ENCODE measurements at places on chromosomes 5 and 9.

DNA sequence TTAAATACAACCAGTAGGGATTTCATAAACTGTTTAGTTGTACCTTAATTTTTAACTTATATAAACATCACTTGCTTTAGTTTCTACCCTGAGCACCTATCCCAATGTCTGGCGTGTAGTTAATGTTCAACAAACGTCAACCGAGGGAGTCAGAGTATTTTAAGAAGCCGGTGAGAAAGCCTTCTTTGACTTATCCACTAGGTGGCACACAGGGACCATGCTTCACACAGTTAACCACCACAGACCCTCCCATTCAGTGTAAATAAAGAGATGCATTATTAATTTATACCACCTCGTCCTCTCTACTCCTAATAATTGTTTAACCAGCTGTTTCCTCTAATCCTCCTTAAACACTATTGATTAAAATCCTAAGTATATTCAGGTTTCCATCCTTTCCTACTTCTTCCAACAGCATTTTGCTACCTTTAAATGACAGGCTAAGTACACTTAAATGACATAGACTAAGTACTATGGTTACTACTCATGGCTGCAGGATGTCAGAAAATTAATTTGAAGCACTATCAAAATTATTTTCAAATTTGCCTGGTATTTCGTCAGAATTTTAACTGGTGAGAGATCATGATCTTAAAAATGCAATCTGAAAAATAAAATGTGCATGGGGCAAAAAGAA is 2.3 kb downstream of the HAPLN1 start:
- DNase-seq = no peak

- no peak for DNase-seq
Measured at GRCh38 chr9:129731477-129732085, 21.3 kb downstream of the PTGES start.

DNA sequence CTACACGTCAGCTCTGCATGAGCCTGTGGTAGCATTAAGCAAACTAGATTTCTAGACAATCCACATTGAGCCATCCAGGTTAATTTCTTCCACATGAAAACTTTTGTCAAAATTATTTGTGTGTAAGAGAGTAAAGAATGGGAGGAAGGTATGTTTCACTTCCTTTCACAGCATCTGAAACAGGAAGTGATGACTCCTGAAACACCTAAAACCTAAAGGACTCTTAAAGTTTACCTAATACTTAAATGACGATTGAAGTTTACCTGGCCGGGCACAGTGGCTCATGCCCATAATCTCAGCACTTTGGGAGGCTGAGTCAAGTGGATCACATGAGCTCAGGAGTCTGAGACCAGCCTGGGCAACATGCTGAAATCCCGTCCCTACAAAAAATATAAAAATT is 223.8 kb downstream of the CEMIP2 start:
- no peak for DNase-seq

DNA sequence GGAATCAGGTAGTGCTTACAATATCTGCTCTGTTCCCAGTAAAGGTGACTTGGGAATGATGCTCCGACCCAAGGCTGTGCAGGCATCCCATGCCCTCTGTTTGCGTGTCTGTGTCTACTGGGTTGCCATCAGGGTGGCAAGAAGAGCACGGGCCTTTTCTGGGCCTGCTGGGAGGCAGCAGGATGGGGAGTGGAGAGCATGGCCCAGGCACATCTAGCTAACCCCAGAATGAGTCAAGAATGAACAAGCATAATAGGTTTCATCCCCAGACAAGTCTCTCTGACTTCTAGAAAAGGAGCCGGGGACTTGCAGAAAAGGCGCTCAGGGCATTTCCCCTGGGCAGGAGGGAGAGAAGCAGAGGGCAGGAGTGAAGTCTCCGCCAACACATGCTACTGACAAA is 260.4 kb downstream of the IRX1 start:
- no peak for DNase-seq

- DNase-seq = no peak
Measured at GRCh38 chr9:123745933-123746332, 184.0 kb downstream of the DENND1A start.

GRCh38 chr5:133406208-133406976 is 205.9 kb downstream of the FSTL4 start:
- peak; percentile 0 for DNase-seq

- peak; percentile 14 for DNase-seq
Measured at GRCh38 chr5:79774171-79774854, 84.7 kb downstream of the CMYA5 start.

DNA sequence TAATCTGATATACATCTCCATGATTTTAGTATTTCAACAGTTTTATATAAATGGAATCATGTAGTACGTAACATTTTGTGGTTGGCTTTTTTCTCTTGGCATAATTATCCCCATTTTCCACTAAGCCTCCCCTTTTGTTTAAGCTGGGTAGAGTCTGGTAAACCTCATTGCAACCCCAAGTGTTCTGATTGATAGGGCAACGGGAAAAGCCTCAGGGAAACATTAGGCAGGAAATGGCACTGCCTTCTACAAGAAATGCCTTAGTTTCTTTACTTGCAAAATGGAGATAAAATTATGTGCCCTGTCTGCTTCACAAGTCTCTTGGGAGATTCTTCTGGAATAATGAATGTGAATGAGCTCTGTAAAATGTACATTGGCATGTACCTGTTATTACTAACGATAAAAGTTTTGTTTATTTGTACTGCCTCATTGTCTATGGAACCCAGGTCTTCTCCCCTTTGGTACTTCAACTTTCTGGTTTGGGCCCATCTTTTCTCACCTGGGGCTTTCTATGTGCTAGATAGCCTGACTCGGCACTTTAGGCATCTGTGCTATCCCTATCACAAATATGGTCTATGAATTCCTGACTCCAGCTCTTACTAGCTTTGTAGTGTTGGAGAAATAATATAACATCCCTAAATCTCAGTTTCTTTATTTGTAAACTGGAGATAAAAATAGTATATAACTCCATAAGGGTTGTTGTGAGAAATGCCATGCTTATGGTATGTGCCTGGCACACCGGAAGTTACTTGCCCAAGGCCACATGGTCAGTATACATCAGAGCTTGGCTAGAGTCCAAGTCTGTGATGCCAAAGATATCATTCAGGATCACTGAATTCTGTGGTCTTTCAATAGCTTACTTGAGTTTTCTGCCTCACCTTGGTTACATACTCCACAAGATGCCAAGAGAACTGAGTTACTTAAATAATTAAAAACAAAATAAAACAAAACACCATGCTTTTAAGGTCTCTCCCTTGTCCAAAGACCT is 48.2 kb upstream of the ZNF169 start:
- no peak for DNase-seq

GRCh38 chr5:159203351-159203750 is 6.0 kb downstream of the RNF145 start:
- no peak for DNase-seq

- no peak for DNase-seq
Measured at GRCh38 chr9:69186841-69187611, 12.9 kb downstream of the TJP2 start.
